Left lung (tissue), 14 donors: ENCODE measurements at places on chromosomes 5 and 9. TPM values are rescaled to one million over a fixed set of nuclear protein-coding genes. Genes with fewer than 3 reads are reported as not detected.

DNA sequence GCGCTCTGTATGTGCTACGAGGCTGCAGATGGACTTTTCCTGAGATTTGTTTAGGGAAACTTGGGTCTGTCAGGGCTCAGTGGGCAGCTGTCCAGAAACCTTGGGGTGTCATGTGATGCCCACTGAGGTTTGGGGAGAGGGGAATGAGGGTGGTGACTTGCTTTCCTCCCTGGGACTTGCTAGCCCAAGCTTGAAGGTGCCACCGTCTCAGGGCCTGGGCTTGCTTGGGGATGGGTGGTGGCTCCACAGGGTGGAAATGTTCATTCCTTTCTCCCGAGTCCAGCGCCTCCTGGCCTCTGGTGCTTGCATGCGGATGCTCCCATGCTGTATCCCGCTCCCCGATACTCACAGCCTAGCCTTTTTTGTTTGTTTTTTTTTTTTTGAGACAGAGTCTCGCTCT, 33.3 kb downstream of the ZNF618 start:
- H3K4me1 ChIP-seq: no peaks in the 10 kb centered on the region
- H3K4me3 ChIP-seq: no peak overlapping the region
- no peaks in the 10 kb centered on the region for H3K36me3 ChIP-seq
- DNase-seq: no peak
- H3K27me3 ChIP-seq: no peaks in the 10 kb centered on the region

DNA sequence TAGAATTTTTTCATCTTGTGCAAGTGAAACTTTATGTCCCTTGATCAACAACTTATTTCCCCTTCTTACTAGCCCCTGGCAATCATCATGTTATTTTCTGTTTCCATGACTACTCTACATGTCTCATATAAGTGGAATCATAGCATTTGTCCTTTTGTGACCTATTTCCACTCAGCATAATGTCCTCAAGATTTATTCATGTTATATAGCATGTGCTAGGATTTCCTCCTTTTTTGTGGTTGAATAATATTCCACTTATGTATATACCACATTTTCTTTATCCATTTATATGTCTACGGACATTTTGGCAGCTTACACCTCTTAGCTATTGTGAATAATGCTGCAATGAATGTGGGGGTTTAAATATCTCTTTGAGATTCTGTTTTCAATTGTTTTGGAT, 21.0 kb downstream of the FSD1L start:
- no peaks in the 10 kb centered on the region for H3K27me3 ChIP-seq
- H3K4me1 ChIP-seq: no peaks in the 10 kb centered on the region
- H3K36me3 ChIP-seq: no peaks in the 10 kb centered on the region
- H3K4me3 ChIP-seq: no peak overlapping the region
- no peak overlapping the region for H3K27ac ChIP-seq

DNA sequence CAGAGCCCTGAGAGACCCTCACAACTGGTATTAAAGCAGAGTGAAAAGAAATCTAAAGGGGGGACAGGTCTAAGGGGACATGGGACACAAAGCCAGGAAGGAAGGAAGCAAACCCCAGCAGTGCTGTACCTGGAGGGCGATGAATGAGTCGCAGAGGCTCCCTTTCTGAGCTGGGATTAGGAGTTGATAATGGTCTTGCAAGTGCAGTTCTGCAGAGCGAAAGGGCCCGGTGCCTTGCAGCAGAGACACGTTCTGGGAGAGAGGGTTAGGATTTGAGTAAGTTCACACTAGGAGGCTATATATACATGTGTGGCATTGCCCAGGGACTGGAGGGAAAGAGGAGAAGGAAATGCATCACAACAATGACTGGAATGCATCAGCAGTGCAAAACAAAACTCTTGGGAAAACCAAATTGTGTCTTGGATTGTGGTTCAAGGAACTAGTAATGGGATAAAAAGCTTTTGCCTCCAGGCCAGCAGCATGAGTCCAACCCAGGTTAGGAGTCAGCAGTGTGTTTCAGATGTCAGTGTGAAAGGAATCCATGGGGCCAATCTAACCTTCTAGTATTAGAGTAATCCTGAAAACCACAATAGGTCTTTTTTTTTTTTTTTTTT, 38.8 kb upstream of the LIFR start:
- no peaks in the 10 kb centered on the region for H3K4me1 ChIP-seq
- DNase-seq: no peak
- H3K36me3 ChIP-seq: no peaks in the 10 kb centered on the region
- H3K27ac ChIP-seq: no peak overlapping the region
- no peak overlapping the region for H3K4me3 ChIP-seq
- H3K27me3 ChIP-seq: no peaks in the 10 kb centered on the region

- no peaks in the 10 kb centered on the region for H3K27me3 ChIP-seq
- H3K4me3 ChIP-seq: no peak overlapping the region
- no peaks in the 10 kb centered on the region for H3K36me3 ChIP-seq
Measured at GRCh38 chr5:33688066-33688465, 203.7 kb downstream of the ADAMTS12 start.

GRCh38 chr5:139681466-139681865, 33.3 kb downstream of the CXXC5 start:
- no peak for DNase-seq
- peaks cover 33% of the 10 kb centered on the region for H3K36me3 ChIP-seq
- no peak overlapping the region for H3K4me3 ChIP-seq

DNA sequence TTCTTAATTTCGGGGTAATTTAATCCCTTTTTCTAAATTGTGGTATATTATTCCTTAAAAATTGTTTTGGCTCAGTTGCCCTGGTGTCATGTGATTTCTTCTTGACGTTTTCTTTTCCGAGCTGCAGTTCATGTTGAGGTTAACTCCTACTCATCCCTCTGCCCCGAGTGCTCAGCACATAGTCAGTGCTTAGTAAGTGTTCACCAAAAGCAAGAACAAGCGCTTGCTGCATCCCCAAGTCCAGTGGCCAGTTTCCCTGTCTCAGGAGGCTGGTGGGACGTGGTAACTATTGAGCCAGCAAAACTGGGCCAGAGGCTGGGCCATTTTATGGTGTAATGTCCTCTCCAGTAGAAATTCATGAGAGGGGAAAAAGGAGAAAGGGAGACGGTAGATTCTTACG, 23.3 kb downstream of the TRIO start:
- no peak overlapping the region for H3K4me3 ChIP-seq
- no peaks in the 10 kb centered on the region for H3K27me3 ChIP-seq
- no peak overlapping the region for H3K27ac ChIP-seq

- no peaks in the 10 kb centered on the region for H3K36me3 ChIP-seq
- no peaks in the 10 kb centered on the region for H3K27me3 ChIP-seq
- no peaks in the 10 kb centered on the region for H3K4me1 ChIP-seq
- H3K27ac ChIP-seq: no peak overlapping the region
- no peak for DNase-seq
- H3K4me3 ChIP-seq: no peak overlapping the region
Measured at GRCh38 chr5:123950701-123951581, 439.0 kb downstream of the CSNK1G3 start.

DNA sequence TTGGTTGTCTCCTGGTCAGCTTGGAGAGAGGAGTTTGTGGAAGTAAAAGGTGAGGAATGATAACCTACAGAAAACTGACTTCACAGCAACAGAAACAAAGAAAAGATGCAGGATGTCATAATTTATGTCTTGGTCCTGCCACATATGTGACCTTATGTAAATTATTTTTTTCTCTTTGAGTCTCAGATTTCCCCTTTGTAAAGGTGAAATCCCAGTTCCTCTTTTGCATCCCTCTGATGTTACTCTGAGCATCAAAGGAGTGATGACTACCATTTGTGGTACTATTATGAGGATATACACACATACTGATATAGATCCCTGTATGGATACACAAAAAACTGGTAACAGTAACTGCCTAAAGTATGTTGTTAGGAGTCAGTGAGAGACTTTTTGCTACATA, 1.4 kb upstream of the THG1L start:
- DNase-seq: no peak
- no peak overlapping the region for H3K27ac ChIP-seq
- H3K36me3 ChIP-seq: peaks cover 15% of the 10 kb centered on the region
- H3K27me3 ChIP-seq: no peaks in the 10 kb centered on the region
- H3K4me3 ChIP-seq: no peak overlapping the region
- H3K4me1 ChIP-seq: peaks cover 15% of the 10 kb centered on the region

GRCh38 chr9:105735366-105735765, 41.0 kb downstream of the TMEM38B start:
- no peaks in the 10 kb centered on the region for H3K4me1 ChIP-seq
- DNase-seq: no peak
- H3K4me3 ChIP-seq: no peak overlapping the region
- no peaks in the 10 kb centered on the region for H3K27me3 ChIP-seq
- no peaks in the 10 kb centered on the region for H3K36me3 ChIP-seq

GRCh38 chr5:852431-853401, 1.9 kb upstream of the ZDHHC11 start:
- no peaks in the 10 kb centered on the region for H3K36me3 ChIP-seq
- H3K27ac ChIP-seq: no peak overlapping the region
- H3K4me3 ChIP-seq: no peak overlapping the region
- no peak for DNase-seq
- H3K27me3 ChIP-seq: peaks cover 6% of the 10 kb centered on the region

DNA sequence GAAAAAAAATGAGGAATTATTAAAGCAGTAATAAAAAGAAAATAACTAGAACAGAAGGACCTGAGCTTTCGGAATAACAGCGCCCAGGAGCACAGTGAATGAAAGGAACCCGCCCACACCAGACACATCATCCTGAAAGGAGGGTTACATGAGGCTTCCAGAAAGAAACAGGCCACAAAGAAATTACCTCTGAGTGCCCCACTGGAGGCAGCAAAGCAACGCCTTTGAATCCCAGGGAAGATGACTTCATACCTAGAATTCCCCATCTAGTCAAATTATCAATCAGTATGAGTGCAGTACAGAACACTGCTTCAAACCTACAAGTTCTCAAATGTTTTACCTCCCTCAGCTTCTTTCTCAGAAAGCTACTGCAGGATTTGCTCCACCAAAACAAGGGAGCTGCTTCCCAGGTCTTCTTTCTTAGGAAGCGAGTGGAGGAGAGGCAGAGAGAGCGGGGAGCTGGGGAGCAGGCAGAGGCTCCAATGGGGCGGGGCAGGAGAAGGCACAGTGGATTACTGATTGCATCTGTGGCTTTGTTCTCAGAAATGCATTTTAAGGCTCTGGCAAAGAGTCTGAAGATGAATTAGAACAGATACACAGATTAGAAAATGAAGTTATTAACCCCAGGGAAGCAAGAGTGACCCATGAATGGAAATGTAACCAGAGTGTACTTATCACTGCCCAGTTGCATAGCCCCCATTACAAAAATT, 87.1 kb downstream of the SEMA4D start:
- no peaks in the 10 kb centered on the region for H3K4me1 ChIP-seq
- H3K4me3 ChIP-seq: no peak overlapping the region
- no peaks in the 10 kb centered on the region for H3K27me3 ChIP-seq
- no peak for DNase-seq
- no peak overlapping the region for H3K27ac ChIP-seq

GRCh38 chr9:18459962-18460584, 13.9 kb upstream of the ADAMTSL1 start:
- no peak overlapping the region for H3K4me3 ChIP-seq
- no peak overlapping the region for H3K27ac ChIP-seq
- H3K4me1 ChIP-seq: no peaks in the 10 kb centered on the region
- H3K36me3 ChIP-seq: no peaks in the 10 kb centered on the region

DNA sequence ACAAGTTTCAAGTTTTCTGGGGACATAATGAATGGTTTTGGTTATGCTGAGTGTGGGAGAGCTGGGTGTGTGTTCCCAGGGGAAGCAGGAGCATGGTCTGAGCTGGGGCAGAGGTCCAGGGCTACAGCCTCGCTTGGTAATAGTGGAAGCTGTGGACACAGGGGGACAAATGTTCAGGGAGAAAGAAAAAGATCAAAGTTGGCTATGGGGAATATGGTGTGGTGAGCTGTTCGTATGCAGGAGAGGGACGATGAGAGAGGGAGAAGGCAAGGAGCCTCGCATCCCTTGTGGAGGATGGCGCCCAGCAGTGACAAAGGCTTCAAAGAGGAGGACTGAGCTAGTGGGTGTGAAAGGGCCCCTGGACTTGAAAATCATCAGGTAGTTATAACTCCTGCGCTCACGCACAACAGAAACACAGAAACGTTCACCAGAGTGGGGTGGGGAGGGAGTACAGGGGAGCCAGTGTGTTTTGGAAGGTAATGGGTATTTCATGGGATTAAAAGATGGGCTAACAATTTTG, 77.2 kb downstream of the TENT4A start:
- no peaks in the 10 kb centered on the region for H3K4me1 ChIP-seq
- H3K27me3 ChIP-seq: no peaks in the 10 kb centered on the region

DNA sequence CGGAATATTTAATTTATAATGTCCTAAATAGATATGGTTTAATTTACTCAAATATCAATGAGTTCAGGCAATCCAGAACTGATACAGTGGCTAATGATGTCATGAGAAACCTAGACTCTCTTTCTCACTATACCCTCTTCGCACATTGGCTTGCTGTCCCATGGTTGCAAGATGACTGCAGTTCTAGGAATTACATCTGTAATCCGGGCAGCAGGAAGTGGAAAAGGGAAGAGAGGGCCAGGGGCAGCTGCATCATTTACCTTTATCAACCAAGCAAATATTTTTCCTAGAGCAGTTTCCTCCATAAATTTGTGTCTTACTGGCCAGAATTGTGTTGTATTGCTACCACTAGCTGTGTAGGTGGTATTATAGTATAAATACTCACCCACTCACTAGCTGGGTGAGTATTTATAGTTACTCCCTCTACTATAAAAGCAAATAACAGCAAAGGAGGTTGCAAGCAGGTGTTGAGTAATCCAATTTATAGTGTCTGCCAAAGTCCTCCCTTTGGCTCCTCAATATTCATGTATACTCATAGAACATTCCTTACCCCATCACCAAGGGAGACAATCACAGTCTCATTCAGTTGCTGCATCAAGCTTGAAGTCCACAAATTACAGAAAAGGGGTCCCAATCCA, 168.8 kb downstream of the DROSHA start:
- H3K4me1 ChIP-seq: no peaks in the 10 kb centered on the region
- DNase-seq: no peak
- H3K27me3 ChIP-seq: no peaks in the 10 kb centered on the region
- no peak overlapping the region for H3K27ac ChIP-seq
- H3K36me3 ChIP-seq: no peaks in the 10 kb centered on the region
- no peak overlapping the region for H3K4me3 ChIP-seq

DNA sequence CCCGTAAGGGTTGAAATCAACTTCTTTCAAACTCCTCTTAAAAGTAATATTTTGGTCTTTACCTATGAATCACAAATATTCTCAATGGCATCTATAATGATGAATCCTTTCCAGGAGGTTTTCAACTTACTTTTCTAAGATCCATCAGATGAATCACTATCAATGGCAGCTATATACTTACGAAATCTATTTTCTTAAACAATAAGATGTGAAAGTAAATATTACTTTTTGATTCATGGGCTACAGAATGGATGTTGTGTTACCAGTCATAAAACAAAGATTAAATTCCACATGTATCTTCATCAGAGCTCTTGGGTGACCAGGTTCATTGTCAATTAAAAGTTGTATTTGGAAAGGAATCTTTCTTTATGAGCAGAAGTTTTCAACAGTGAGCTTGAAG, 1877.7 kb upstream of the ACO1 start:
- H3K27ac ChIP-seq: no peak overlapping the region
- no peaks in the 10 kb centered on the region for H3K36me3 ChIP-seq
- H3K4me3 ChIP-seq: no peak overlapping the region

GKAP1 gene
- polyA plus RNA-seq: 16.3 TPM

HACD4 gene
- 12.2 TPM for polyA plus RNA-seq

ZBED3 gene
- 30.3 TPM for polyA plus RNA-seq

LAMC3 gene
- 14.1 TPM for polyA plus RNA-seq

KIF4B gene
- polyA plus RNA-seq: 0.20 TPM

SHISAL2B gene
- polyA plus RNA-seq: 8.1 TPM

FGFR4 gene
- polyA plus RNA-seq: 325 TPM
